ENCODE measurements at places on chromosomes 7 and 10.
A peak's percentile ranks its signal among the peaks of the same experiment; 100 is the strongest.

GRCh38 chr7:28107960-28108359 lies 72.6 kb downstream of the JAZF1 start:
- DNase-seq: peak; percentile 37

- DNase-seq: peak; percentile 2
These were observed 45.0 kb downstream of the TMEM106B start for GRCh38 chr7:12256090-12256489.

DNA sequence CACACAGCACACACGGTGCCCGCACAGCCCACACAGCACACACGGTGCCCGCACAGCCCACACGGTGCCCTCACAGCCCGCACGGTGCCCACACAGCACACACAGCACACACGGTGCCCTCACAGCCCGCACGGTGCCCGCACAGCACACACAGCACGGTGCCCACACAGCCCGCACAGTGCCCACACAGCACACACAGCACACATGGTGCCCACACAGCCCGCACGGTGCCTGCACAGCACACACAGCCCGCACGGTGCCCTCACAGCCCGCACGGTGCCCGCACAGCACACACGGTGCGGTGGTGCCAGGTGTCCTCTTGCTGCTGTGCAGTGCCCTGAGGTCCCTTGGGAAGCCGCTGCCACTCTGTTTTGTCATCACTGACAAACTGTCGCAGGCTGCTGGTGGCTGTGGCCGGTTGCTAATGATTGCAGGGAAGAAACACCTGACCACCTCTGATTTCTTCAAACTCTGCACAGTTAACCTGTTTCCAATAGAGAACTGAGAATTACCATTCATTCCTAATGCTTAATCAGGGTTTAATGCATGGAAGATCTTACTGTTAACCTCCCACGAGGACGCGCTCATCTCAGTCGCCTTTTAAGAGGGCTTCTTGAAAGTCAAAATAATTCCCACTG lies 66.9 kb downstream of the GLRX3 start:
- no peak for DNase-seq

- no peak for DNase-seq
These were observed 25.6 kb downstream of the HERC4 start for GRCh38 chr10:68049289-68050078.

DNA sequence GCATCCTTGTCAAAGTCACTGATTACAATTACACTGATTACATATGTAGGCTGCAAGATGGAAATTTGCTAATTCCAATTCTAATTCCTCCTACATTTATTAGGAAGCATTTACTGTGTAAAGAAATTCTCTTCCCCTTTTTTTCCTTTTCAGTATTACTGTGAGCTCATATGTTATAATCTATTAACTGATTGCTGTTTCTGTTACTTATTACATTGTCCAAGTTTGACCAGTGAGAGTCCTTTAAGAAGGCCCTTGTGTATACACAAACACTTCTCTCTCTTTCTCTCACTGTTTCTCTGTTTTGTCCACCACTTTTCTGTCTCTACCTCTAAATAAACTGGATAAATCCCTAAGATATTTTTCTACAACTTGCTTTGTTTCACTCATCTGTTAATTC lies 31.5 kb downstream of the PHF14 start:
- no peak for DNase-seq

- peak; percentile 75 for DNase-seq
These were observed 48.9 kb downstream of the DLG5 start for GRCh38 chr10:77877441-77878344.

- no peak for DNase-seq
These were observed 32.3 kb downstream of the RASGEF1A start for GRCh38 chr10:43234471-43235041.

GRCh38 chr7:13078105-13078504 lies 390.7 kb downstream of the ARL4A start:
- DNase-seq: no peak

DNA sequence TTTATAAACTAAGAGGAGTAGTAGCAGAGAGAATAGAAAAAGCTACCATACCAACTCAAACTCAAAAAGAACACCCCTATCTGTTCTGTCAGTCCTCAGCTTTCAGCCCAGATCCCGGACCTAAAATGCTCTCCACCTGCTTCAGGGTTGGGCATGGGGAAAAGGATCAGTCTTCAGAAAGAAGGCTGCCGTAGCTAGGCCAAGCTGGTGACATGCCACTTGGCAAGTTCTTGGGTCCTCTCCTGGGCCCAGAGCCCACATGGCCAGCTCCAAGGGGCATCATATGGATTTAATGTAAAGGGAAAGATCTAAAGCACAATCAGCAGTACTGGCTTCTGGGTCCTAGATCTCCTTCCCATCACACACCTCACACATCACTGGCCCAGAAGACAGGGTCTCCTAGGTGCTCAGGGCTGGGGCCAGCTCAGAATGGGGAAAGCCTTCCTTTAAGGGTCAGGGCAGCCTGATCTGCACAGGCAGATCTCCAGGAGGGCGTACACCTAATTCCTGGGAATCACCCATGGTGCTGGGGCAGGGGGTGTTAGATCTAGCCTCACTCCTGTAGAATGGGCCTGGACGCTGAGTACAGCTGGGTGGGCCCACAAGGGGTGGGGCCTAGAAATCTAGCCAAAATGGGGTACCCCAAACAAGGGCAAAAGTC lies 2.5 kb downstream of the VAX1 start:
- DNase-seq: no peak

- DNase-seq: peak; percentile 17
These were observed at the start of gene PPP1R9A for GRCh38 chr7:94907026-94907810. Gene PPP1R9A, plus strand, starts transcription at chr7:94907594. Its CDS starts 2,520 bp downstream, at chr7:94910114.

- no peak for DNase-seq
These were observed 25.3 kb upstream of the PWWP2B start for GRCh38 chr10:132371641-132372081.

GRCh38 chr10:59910867-59911266 lies 4.5 kb upstream of the CCDC6 start:
- no peak for DNase-seq

DNA sequence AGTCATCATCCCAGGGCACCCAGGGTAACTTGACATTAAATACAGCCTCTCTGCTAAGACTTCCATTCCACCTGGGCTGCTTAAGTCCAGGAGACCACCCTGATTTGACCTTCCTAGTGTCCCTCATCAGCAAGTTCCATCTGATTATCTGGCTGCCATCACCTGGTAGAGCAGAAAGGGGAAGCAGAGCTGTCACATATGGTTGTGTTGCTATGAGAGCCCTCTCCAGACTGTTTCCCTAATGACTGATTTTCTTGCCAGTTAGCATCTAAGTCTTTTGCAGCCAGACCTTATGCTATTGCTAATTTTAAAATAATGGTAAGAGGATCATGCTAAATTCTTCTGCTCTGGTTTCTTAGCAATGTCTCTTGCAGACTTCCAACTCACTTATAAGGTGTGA lies 38.7 kb downstream of the KCNH2 start:
- DNase-seq: no peak

GRCh38 chr7:100568896-100569844 lies 4.5 kb downstream of the SAP25 start:
- no peak for DNase-seq

GRCh38 chr10:11141571-11142091 lies 124.0 kb downstream of the CELF2 start:
- no peak for DNase-seq

- DNase-seq: peak; percentile 58
These were observed 22.8 kb upstream of the TTYH3 start for GRCh38 chr7:2608921-2609411.

- DNase-seq: no peak
These were observed at the start of gene LMOD2 for GRCh38 chr7:123655614-123656013. Gene LMOD2, plus strand, starts transcription at chr7:123655866. Its CDS starts 98 bp downstream, at chr7:123655964.

- no peak for DNase-seq
These were observed 235.9 kb upstream of the CSTF2T start for GRCh38 chr10:51935341-51935740.

Data from fibroblast of lung (primary cell).